ENCODE measurements at places on chromosomes 1 and 21.

DNA sequence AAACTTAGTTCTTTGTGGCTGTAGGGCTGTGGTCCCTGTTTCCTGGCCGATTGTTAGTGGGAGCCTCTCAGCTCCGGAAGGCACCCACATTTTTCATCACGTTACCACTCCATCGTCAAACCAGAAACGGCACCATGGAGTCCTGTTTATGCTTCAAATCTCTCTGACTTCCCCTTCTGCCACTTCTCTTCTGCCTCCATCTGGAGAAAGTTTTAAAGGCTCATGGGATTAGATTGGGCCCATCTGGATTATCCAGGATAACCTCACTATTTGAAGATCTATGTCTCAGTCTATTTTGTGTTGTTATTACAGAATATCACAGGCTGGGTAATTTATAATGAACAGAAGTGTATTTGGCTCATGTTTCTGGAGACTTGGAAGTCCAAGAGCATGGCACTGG is 19.3 kb upstream of the IL22RA1 start:
- DNase-seq, result no peak

DNA sequence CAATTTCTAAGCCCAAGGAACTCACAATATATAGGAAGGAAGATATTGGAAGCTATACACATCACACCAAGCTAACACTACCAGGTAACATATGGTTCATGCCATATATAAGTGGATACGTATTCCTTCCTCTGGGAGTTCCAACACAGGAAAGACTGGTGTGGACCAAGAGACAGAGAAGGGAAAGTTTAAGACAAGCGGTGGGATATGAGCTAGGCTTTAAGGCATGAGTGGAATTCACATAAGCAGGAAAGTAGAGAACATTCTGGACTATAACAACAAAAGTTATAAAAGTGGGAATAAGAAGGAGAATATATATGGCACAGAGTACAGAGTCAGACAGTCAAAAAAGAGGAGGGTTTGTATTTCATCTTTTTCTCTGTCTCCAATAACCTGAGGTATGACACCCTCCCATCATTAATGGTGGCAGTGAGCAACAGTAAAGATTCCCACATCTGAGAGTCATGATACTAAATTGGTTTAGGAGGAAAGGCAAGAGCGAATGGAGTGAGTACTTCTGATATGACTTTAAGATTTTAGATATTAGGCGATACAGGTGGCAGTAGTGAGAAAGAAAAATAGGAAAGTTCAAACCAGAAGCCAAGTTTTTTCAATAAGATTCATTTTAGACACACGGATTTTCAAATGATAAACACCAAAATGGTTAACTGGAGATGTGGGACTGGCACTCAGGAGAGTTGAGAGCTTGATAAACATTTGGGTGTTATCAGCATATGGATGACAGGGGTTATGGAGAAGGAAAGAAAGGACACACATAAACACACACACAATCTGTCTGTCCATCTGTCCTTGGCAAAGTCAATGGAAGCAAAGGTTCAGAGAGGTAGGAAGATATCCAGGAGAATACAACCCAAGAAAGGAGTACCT is 87.4 kb upstream of the TTC39A start:
- DNase-seq, result peak; percentile 25

- no peak for DNase-seq
Measured at GRCh38 chr1:8625491-8625890, 191.9 kb downstream of the RERE start.

- no peak for DNase-seq
Measured at GRCh38 chr1:159121526-159121925, 45.0 kb upstream of the AIM2 start.

DNA sequence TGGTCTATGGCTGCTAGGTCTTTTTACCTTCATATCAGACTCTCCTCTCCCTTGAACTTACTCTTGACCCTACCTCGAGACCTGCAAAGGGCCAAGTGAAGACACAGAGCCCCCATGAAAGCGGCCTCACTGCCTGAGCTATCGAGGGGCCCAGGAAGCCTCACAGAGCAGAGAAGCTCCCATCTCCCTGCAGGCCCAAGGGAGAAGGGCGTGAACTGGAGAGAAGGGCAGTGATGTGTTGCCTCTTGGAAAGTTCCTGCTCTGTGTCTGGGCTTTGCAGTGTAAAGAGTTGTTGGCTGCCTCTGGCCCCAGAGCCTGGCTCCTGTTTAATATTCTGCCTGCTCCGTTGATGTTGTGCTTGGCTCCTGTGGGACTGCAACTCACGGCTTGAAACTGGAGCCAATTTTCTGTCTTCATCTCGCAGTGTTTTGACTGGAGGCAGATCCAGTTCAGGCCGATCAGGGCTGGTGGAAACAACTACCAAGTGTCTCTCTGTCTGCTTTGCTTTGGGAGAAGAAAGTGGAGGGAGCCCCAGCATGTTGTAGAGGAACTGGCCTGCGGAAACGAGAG is 4.3 kb downstream of the SERTAD4 start:
- DNase-seq, result peak; percentile 16

GRCh38 chr1:110403805-110404204 is 3.7 kb downstream of the LAMTOR5 start:
- no peak for DNase-seq

GRCh38 chr1:101278845-101279244 is 42.0 kb downstream of the S1PR1 start:
- DNase-seq, result no peak

GRCh38 chr1:98478121-98478520 is 183.4 kb upstream of the SNX7 start:
- no peak for DNase-seq

DNA sequence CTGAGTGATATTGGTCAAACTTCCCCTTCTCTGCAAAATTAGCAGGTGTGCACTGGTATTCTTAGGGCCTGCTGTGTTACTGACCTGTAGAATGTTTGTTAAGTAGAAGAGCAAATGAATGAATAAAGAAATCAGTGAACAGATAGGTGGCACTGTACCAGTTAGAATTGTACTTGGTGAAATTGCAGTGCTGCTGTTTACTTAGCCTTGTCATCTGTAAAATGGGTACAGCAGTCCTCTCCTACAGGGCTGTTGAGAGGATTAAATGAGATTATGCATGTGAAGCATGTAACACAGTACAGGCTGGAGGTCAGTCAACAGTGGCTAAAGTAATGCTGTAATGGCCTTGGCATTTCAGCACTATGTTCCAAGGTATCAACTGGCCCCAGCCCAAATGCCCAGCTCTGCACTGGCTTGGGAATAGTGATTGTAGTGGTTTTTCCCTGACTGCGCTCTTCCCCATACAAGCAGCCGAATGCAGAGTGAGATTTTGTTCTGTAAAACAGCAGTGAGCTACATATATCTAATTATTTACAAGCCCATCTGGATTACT is 10.5 kb downstream of the VANGL1 start:
- DNase-seq, result no peak

DNA sequence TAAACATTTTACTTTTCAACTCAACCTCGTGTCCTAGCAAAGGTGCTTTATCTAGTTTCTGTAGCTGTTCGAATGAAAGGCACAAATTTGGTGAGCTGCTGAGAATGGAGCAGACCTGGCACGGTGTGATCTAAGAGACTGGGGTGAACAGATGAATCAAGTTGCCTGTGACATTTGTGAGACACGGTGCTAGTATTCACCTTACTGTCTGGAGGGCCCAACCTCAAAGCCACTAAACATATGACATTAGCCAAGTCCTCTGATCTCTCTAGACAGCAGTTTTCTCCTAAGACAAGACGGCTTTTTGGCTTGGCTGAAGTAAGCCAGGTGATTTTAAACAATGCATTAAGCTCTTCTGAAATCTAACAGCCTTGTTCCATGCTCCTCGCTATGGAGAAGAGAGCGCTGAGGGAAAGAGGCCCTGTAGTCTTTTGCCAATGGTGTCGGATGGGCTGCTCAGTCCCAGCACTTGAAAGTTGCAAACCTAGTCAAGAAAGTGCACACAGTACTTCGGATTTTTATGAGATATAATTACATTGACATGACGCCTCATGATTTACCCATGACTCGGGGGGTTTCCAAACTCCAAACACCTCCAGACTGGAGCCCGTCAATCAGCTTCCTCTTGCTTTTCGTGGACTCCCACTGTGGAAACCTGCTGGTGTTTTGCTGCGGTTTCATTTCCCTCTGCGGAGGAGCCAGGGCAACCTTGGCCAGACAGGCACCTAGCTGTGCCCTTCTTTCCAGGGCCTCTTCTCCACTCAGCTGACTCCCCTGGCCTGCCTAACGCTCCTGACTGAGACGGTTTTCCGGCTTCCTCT is 794 bp upstream of the TOR3A start:
- DNase-seq, result no peak

- no peak for DNase-seq
Measured at GRCh38 chr21:32089766-32090165, 189.1 kb downstream of the MIS18A start.

GRCh38 chr1:114719424-114719787 is 2.8 kb upstream of the NRAS start:
- no peak for DNase-seq

GRCh38 chr1:15341634-15342407 is 67.9 kb upstream of the EFHD2 start:
- no peak for DNase-seq

DNA sequence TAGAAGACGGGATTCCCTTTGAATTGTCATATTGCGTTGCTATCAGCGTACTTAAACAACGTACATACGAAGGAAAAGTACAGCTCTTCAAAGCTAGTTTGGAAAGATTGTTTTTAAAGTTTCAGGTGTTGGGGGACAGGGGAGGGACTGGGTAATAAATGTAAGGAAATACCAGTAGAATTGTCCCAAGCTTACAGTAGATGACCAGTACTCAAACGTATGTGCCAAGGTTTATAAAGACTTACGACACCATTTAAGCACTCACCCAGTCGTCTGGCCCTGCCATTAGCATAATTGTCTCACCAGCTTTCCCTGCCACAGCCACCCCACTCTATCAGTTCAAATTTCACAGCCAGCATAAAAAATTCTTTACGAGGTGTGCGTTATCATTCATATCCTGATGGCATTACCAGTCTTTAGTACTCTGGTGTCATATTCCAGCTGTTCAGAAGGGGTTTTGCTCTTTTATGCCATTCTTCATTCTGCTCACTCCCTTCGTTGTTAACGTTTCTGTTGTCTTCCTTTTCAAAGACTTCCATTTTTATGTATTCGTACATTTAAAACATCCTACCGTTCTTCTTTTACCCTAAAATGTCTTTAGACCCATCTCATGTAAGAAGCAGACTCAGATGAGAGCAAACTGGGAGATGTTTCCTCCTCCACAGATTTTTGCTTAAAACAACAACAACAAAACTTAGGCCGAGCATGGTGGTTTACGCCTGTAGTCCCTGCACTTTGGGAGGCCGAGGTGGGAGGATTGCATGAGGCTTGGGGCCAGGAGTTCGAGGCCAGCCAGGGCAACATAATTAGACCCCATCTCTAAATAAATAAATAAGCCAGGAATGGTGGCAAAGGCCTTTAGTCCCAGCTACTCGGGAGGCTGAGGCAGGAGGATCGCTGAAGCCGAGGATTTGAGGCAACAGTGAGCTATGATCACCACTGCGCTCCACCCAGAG is 1.0 kb upstream of the HP1BP3 start:
- DNase-seq, result no peak

GRCh38 chr1:71582673-71583072 is 501.8 kb upstream of the ZRANB2 start:
- DNase-seq, result no peak

- DNase-seq, result no peak
Measured at GRCh38 chr1:46594063-46594462, 10.0 kb downstream of the MKNK1 start.

DNA sequence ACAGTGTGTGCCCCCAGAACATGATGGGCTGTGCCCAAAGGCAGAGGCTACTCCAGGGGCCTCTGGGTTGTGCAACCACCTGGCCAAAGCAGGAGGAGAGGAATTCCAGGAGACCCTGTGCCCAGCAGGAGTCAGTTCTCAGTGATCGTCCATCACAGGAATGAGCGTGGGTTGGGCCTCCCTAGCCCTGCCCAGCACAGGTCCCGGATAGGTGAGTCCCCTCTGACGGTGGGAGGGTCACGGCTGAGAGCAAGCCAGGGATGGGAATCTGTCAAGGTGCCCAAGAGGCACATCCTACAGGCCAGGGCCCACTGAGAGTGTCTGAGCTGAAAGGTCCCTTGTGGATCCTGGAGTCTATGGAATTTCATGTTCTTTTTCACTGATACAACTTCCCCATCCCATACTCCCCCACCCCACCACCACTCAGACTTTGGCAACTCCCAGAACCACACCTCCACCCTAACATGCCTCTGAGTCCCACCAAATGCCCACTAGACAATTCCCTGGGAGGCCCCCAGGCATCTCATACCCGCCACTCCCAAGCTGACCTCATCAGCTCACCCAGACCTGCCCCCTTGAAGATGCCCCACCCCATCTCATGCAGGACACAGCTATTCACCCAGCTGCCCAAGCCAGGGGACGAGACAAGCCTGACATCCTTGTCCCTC is 3.1 kb downstream of the GJB4 start:
- DNase-seq, result no peak

DNA sequence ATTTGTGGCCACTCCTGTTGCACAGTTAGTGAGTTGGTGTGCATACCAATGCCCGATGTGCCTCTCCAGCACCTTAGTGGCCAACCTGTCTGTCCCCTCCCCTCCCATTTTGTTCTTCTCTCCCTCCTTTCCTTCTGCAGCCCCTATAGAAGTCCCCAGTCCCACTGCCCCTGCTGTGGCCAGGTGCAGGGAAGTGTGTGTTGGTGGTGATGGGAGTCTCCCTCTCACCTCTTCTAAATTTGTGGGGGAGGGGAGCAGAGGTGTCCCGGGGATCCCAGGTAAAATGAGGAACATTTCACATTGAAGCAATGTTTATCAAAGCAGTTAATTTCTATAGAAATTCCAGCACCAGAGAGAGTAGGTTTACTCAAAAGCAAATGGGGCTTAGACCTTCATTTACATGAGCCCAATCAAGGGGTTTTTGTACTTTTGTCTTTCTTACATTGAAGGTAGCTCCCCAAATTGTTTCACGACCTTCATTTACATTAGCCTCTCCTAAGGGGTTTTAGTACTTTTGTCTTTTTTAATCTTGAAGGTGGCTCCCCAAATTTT is 3.0 kb upstream of the C1orf21 start:
- DNase-seq, result no peak

DNA sequence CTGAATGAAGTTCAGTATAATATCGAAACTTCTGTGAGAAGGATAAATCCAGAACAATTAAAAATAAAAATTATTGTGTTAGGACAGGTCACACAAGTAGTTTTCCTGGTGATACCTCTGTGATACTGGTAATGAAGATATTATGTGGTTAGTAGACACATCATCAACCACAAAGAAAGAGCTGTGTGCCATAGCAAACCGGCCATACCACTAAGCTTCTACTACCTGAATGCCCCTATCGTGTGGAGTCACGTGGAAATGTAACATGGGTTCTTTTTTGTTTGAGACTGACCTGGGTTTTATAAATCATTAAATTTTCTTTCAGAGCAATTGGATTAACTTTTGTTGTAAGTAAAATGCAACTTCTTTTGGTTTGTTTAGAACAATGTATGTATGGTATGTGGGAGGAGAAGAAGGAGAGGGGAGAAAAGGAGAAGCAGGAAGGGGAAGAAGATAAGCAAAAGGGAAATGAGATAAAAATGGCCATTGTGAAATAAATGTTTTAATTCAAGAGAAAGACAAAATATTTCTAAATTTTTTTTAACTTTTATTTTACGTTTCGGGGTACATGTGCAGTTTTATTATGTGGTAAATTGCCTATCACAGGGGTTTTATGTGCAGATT is 58.2 kb upstream of the LRRC8B start:
- DNase-seq, result no peak

- no peak for DNase-seq
Measured at GRCh38 chr21:43209575-43210453, 41.0 kb downstream of the CRYAA start.

GRCh38 chr1:27940870-27941560 is 6.2 kb downstream of the SMPDL3B start:
- DNase-seq, result no peak

GRCh38 chr1:27257155-27257554 is 22.7 kb downstream of the WDTC1 start:
- DNase-seq, result no peak

- no peak for DNase-seq
Measured at GRCh38 chr1:171427852-171428471, 57.4 kb upstream of the PRRC2C start.

All from NCI-H1694 treated with DMSO at 0.1 percent for 48 hours (cell line).